ENCODE measurements at places on chromosomes 4 and X.

GRCh38 chr4:37802068-37802666, 24.3 kb upstream of the PGM2 start:
- no peak for DNase-seq

DNA sequence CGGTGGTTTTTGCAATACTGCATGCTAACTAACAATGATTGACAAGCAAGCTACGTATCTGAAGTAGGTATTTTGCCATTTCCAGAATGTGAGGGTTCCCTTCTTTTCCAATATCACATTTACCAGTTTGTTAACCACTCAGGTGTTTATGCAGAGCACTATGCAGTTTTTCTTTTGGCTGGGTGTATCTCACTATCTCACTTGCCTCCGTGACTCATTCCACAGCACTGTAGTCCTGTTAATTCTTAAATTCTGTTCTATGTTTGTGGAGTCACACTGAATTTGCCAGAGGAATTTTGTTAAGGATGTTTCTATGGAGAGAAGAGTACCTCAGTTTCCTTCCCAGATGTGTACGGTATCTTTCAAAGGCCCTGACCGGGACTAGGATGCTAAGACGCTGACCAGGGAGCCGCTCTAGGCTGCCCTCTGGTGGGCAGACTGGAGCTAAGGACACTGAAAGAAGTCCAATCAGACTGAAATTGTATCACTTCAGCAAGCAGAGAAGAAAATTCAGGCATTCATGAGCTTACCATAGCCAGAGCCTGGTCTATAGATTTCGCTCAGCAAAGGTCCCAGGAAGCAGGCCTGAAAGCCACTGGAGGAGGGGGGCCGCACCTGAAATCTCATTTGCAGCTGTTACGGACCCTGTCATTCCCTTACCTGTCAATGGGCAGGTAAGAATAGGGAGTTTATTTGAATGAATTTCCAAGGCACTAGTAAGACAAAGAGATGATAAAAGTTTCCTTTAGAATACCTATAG, 388.4 kb upstream of the SPOCK3 start:
- peak; percentile 2 for DNase-seq

- no peak for DNase-seq
These were observed 552.6 kb downstream of the GBA3 start for GRCh38 chr4:23245203-23245832.

GRCh38 chr4:110678517-110679227, 55.8 kb upstream of the PITX2 start:
- DNase-seq, result no peak

GRCh38 chrX:13254870-13255269, 65.0 kb downstream of the ATXN3L start:
- no peak for DNase-seq

DNA sequence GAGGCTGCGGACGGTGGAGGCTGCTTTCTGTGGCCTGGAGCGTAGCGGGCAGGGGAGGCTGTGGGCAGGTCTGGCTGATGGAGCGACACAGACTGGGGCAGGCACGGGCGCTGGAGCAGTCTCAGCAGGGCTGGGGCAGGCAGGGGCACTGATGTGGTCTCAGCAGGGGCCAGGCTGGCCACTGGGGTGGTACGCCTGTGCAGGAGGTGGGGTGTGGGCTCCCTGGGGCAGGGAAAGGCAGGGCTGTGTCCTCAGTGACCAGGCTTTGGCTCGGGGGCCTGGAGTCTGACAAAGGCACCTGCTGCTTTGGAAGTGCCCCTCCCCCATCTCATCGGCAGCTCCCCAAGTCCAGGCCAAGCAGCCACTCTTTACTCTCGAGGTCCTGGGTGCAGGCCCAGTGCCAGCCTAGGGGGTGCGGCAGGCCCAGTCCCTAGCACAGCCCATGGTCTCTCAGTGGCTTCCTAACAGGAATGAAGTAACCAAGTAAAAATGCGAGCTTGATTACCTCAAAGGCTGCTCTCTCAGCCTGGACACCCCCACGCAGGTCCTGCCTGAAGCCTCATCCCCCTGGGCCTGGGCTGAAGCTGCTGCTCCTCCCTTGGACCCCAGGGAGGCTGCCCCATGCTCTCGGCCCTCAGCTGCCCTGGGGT, 55.5 kb downstream of the ADRA2C start:
- no peak for DNase-seq

DNA sequence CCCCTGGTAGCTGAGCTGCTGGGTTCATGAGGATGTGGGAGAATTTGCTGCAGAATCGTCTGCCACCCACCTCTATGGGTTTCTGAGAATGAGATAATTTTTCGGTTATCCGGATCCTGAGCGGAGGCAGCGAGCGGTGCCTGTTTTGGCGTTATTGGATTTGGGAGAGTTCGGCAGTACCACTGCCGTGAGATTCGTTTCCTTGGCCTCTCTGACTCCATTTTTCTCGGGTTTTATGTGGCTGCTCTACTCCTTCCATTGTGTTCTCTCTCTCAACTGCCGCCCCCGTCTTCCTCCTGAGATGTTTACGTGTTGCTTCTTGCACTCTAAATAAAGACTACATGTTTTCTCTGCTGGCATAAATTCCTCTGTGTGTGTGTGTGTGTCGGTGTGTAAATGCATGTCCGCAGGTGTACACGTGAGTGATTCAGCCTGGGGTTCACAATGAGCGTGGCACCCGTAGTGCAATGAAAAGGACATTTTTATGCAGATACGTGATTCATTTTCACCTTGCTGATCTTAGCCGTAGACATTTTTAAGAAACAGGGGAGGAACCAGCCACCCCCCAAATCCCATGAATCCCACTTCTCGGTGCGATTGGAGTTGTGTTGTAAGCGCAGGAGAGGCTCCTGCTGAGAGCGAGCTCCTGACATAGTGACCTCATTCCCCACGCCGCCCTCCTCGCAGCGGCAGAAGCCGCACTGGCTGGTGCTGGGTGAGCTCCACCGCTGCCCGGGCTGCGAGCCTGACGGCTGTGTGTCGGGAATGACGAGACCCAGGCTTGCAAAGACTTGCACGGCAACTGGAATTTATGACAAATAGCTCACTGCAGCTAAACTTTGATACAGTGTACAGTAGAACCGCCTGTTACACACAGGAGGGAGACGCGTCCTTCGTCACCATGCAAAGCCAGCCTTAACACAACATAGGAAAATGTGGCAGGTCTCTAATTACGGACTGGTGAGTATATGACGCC, 82.2 kb downstream of the STOX2 start:
- no peak for DNase-seq

GRCh38 chr4:78710536-78710935, 65.6 kb upstream of the BMP2K start:
- no peak for DNase-seq

GRCh38 chrX:46587158-46587557, 13.6 kb downstream of the CHST7 start:
- DNase-seq, result no peak

DNA sequence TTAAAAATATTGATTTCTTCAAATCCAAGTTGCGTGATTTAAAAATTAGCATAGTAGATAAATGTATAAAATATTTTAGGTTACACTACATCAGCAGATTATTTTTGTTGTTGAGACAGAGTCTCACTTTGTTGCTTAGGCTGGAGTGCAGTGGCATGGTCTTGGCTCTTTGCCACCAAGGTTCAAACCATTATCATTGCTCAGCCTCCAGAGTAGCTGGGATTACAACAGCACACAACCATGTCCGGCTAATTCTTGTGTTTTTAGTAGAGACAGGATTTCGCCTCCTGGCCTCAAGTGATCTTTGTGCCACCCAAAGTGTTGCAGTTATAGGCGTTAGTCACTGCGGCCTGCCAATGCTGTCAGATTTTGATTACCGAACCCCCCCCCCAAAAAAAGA, 1390.5 kb upstream of the TENM3 start:
- no peak for DNase-seq

DNA sequence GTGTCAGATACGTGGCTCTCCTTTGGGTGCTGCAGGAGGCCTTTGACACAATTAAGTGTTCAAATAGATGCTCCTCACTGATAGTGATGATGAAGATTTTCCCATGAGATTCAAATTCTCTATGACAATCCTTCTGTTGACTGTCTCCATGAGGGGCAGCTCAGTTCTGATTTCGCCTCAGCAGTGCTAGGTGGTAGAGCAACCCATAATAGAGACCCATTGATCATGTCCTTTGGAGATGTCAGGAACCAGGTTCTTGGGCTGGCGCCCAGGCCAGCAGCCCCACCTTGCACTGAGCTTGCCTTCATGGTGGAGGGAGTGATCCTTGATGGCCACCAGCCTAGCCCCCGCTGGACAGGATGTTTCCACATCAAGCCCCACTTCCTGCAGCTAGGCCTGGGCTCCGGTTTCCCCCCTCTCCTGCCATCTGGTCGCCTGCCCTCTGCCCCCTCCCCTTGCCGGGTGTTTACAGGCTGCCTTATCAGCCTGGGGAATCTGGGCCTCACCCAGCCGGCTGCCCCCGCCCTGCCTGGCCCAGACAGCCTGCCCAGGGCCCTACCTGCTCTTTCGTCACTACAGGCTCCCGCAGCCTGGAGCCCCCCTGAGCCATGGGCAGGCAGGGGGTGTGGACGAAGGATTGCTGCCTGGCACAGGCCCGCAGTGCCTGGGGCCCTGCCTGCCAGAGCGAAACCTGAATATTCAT, 12.6 kb downstream of the ELF4 start:
- DNase-seq, result peak; percentile 45

- DNase-seq, result no peak
These were observed 13.7 kb downstream of the ADH6 start for GRCh38 chr4:99205153-99205979.

DNA sequence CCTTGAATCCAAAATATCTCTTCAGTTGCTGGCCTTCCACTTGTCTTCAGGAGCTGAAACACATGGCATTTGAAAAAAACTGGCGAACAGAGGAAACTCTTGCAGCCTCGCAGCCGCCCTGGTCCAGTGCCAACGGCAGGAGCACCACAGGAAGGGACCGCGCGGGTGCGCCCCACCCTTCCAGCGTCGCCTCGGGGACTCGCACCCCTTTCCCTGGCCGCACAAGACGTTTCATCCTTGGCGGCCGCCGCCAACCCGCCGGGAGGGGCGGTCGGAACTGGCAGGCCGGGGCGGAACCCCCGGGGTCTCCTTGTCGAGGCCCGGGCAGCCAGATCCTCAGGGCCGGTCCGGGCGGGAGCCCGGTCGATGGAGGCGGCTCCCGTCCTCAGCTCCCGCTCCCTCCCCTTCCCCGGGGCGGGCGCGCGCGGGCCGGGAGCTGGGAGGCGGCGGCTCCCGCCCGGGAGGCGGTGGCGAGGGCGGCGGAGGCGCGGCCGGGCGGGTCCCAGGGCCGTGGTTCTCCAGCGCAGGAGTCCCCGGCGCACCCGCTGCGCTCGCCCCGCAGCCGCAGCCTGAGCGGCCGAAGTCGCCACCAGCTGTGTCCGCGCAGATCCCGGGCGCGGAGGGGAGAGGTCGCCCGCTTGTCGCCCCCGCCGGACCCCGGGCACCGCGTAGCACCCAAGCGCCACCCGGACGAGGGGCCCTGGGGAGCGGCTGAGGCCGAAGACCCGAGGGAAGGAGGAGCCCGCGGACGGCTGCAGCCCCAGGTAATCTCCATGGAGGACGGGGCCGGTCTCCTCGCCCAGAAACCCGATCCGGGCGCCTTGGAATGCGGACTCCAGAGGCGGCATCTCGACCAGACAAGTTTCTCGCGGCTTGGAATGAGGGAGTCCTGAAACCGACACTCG, 886 bp upstream of the NDST3 start:
- DNase-seq, result no peak

- no peak for DNase-seq
These were observed 2.2 kb downstream of the NEXMIF start for GRCh38 chrX:74922922-74923543.

GRCh38 chrX:110699109-110699508, 96.5 kb downstream of the CHRDL1 start:
- no peak for DNase-seq

DNA sequence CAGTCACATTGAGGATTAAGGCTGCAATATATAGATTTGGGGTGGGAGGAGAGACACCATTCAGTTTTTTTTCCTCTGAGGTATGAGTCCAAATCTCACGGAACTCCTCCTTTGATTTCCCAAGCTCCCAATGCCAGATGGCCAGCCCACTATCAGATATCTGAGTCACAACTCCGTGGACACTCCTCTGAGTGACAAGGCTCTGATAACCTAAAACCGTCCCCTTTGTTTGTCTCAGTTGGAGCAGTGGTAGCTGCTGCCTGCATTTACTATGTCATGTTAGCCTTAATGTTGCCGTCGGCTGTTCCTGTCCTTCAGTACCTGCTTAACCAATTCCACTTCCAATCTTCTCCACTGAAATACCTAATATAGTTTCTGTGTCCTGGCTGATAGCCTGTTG, 107.3 kb downstream of the DTHD1 start:
- no peak for DNase-seq

GRCh38 chr4:140790171-140790570, 34.0 kb upstream of the TBC1D9 start:
- DNase-seq, result no peak

- no peak for DNase-seq
These were observed 580.8 kb upstream of the FTHL17 start for GRCh38 chrX:31652650-31653049.

DNA sequence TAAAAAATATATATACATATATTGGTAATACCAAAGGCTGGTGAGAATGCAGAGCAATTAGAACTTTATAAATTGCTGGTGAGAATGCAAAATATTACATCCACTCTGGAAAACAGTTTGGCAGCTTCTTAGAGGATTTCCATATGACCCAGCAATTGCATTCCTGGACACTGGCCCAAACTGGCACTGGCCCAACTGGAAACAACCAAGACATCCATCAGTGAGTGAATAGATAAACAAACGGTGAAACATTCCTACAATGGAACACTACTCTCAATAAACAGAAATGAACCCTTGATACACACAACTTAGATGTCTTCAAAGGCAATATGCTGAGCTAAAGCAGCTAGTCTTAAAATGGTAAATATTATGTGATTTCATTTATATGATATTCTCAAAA, 524.2 kb downstream of the IQCM start:
- no peak for DNase-seq
